Fibroblast of pulmonary artery (primary cell): ENCODE measurements at places on chromosomes 7 and 10.

- DNase-seq, result no peak
These were observed 387.2 kb downstream of the TCERG1L start for GRCh38 chr10:130924138-130924819.

DNA sequence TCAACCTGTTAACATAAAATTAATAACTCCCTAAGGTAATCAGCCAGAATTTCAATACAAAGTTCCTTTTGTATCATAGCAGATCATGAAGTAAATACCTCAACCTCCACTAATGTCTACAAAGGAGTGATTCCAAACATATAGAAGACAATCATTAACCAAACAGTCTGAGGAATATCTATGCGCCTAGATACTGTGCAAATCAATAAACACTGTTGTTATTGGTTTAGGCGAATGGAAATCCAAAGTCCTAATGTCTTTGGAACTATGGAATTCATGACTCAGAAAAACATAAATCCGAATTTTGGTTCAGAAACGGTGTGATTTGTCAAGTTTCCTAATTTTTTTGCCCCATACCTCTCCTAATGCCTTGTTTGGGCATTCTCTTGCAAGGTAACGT is 469.7 kb downstream of the PARD3 start:
- no peak for DNase-seq

DNA sequence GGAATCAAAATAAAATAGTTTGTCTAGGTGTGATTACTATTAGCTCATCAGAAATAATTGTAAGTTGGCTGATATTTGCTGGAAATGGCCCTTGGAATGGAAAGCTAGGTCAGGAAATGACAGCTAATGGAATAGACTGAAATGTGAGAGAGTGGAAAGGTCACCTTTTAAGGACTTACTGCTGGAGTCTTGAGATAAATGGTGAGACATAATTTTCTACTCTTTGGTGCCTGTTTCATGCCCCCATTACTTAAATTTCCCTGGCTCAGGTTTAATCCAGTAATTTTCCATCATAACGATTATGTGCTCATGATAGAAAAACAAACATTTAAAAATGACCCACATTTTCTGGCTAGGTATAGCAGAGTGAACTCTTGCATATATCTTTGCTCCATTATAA is 123.6 kb downstream of the ADAM22 start:
- DNase-seq, result no peak

GRCh38 chr10:100009283-100009792 is 409 bp downstream of the DNMBP start:
- peak; percentile 40 for DNase-seq

DNA sequence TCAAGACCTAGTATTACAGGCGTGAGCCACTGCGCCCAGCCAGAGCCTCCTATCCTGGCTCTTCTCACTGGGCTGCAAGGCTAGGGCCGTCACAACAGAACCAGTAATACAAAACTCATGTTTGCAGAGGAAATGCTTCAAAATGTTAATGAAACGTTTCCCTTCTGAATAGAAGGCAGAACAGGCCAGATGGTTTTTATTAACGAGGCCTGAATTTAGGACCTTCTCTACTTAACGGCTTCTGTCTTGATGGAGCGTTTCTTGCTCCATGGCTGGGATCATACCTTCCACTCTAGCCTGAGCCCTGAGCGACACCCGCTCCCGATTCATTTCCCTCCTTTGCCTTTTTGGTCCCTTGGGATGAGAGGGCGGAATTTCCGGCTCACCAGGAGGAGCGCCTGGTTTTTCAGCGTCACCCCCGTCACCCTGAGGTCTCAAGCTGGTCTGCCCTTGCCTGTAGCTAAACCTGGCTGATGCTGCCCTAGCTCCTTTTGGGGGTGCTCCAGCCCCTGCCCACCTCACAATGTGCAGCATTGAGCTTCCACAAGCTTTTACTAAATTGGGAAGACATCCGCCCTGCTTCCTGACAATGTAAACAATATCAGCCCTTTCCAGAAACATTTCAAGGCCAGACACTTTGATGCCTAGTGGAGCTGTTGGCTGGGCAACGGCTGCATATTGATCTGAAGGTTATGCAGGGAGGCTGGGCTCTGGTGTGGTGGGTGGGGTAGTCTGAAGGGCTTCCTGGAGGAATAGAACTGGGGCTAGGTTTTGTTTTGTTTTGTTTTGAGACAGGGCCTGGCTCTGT is 5.2 kb downstream of the CLIP2 start:
- peak; percentile 38 for DNase-seq

DNA sequence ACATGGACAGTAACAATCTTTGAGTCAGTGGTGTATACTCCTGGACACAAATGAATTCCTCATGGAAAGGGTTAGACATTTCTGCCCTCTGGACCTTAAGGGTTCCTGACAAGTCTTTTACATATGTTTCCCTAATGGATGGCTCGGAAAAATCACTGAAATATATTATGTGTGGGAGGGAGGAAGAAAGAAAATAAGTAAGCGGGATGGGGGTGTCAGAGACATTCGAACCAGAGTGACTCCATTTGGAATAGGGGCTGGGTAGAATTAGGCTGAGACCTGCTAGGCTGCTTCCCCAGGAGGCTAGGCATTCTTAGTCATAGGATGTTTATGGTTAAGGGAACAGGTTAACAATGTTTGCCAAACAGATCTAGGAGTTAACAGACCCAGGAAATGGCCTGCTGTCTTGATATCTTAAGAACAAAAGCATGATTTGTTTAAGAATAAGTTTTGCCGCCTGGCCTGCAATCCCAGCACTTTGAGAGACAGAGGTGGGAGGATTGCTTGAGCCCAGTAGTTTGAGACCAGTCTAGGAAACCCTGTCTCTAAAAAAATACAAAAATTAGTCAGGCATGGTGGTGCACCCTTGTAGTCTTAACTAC is 1241.7 kb downstream of the TYW1 start:
- no peak for DNase-seq

DNA sequence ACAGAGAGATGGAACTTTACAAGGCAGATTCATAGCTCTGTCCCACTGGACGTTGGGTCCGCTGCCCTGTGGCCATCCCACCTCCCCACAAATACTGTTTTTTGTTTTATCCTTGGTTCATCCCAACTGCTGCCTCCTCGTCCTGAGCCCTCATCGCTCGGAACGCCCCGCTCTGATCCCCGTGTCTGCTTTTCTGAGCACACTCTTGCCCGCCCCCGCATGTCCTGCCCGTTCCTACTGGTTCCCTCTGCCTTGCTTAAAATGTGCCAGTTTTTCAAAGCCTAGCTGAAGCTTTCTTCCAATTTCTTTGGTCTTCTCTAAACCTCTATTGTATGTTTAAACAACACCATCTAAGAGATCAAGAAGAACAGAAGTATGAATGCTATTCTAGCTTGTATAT is 19.4 kb downstream of the RNF32 start:
- DNase-seq, result no peak

- no peak for DNase-seq
These were observed 69.5 kb downstream of the ZNF800 start for GRCh38 chr7:127322832-127323493.

GRCh38 chr10:99431190-99431760 is 851 bp upstream of the GOT1 start:
- DNase-seq, result peak; percentile 48

DNA sequence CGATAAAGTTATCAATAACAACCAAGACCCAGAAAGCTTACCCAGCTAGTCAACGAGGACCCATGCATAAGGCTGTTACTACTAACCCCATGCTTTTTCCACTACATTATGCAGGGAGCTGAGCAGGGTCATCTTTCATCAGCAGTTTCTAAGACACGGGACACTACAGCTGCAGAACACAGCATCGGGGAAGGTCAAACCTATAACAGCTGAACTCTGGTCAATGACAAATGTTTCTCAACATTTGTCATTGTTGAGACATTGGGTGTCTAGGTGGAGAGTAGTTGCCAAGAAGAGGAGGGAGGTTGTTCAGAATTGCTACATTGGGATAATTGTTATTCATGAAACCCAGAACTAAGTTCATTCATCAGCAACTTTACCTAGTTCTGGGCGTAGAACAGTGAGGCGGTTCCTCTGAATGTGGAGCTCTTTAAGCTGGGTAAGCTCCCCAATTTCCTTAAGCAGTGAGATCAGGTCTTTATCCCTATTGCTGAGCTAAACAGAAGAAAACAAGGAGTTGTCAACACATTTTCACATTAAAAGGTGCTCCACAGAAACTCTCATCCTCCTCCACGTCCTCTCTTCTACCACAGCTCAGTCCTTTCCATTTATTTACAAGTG is 105.6 kb downstream of the ZNF22 start:
- no peak for DNase-seq

- no peak for DNase-seq
These were observed 36.3 kb downstream of the RBM20 start for GRCh38 chr10:110680273-110681020.

DNA sequence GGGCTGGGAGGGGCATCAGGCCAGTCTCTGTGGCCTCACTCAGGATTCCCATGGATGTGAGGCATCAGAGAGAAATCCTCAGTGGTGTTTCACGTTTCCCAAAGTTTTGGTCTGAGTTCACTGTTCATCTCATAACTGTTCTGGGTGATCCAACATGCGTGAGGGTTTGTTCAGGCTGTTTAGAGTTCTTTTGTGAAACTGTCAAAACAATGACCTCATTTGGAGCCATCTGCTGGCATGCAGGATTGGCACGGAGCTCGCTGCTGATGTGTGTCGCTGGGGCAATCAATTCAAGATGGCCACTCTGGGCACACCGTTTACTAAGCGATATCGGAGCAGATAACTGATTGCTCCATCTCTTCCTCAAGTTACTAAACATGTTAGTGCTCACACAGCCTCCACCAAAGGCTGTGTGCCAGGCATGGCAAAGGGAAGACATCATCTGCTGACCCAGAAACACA is 365.6 kb downstream of the WDR11 start:
- no peak for DNase-seq

DNA sequence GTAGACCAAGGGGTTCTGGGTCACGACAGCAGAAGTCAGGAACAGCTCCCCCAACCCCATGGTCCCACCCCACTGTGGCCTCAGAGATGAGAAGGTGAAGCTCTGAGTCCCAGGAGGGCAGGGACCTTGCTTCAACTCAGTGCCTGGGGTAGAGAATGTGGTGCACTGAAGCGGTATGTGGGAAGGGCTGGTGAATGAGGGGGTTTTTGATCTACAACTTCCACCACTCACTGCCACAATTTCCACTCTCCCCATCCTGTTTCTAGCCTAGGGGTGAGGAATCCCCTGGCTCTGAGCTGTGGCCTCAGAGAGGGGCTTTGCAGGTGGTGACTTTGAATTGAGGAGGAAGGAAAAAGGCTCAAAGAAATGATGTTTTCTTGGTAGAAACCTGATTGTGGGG is 44.9 kb upstream of the TOMM7 start:
- no peak for DNase-seq

DNA sequence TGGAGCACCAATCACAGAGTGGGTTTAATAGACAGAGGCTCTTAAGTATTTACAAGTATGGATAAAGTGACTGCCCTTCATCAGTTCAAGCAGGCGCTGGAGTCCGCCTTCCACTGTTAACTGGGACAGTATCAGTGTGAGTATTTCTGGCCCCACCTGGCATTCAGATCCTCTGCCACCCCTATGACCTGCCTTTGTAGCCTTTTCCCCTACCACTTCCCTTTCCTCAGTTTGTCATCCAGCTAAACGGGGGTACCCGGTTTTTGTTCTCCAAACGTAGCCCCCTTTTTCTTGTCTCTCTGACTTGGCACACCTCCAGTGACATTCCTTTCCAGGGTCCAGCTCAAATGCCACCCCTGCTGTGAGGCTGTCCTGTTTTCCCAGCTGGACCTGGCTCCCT is 134.4 kb downstream of the SNX10 start:
- DNase-seq, result no peak

GRCh38 chr10:24951201-24952142 is 934 bp downstream of the PRTFDC1 start:
- DNase-seq, result no peak

- DNase-seq, result no peak
These were observed 59.9 kb downstream of the COL26A1 start for GRCh38 chr7:101422356-101423195.

GRCh38 chr10:35723059-35723458 is 81.0 kb upstream of the FZD8 start:
- DNase-seq, result no peak

DNA sequence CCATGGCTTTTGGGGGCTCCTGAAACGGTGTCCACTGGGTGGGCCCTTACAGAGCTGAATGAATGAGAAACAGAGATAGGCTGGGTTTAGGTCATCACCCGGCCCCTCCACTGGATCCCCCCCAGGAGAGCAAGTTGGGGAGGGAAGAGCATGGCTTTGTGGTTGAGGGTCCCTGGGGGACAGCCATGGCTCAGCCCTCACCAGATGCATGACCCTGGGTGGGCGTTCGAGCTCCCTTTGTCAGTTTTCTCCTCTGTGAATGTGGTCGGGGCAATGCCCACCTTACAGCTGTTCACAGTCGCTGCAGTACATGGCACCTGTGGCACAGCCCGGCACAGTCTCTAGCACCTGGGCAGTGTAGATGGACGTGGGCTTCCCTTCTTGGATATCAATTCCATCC is 40.6 kb upstream of the CXCL12 start:
- DNase-seq, result no peak

DNA sequence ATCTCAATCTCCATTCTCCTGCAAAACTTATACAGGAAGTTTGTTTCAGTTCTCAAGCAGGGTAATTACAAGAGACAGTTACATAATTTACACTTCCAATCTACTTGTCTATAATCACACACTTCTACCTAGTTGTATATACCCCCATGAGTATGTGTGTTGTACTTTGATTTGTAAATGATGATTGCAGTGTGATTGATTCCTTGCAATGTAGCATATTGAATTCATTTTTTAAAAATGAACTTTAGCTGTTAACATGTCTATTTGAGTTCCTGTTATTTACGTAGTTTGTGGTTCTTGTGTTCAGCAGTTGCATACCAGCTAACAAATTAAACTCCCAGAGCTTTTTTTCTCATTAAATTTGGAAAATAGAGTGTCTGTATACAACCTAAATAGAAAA is 102.5 kb upstream of the SAMD8 start:
- no peak for DNase-seq

DNA sequence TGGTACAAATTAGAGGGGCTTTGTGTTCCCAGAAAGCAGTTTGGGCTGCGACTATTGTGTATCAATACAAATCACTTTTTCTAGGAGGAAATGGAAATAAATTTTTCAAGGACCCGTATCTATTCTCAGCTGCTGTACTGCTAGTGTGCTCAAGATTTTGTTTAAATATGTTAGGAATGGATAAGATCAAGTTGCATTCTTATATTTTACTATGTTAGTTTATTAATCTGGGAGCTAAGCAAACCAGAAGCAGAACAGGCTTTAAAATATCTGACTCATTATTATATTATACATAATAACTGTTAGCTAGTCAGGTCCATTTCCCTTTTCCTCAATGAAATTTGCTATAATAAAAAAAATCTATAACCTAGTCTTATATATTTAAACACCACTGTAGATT is 11.1 kb upstream of the GLCCI1 start:
- DNase-seq, result no peak
